ENCODE measurements at places on chromosomes 3 and 15.

DNA sequence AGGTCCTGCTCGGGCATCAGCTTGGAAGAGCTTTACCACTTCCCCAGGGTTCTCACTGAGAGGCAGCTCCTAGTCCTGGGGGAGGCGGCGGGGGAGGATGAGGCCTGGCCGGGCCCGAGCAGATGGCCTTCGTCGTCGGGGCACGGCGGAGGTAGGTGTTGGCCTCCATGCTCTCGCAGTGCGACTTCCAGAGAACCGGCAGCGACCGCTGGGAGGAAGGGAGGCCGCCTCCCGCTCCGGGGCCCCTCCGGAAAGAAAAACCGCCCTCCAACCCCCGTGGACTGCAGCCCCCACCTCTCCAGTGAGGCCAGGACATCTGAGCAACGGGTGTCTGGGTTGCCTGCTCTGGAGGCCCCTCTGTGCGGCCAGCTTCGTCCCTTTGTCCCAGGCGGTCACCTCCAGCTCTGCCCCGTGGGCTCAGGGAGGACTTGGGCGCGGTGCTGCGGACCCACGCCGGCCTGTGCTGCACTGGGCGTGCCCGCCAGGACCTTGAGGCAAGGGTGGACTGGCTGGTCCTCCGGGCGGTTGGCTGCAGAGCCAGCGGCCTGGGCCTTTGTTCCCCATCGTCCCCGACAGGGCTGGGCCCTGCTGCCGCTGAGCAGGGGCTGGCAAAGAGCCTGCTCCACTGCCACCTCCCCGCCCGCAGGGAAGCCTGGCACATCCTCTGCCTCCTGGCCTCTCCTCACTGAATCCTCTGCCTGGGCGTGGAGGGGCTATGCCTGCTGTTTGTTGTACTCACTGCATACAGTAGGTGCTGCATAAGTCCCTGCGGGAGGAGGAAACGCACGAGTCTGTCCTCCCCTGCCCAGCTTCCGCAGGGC, 13.6 kb upstream of the GP9 start:
- DNase-seq: no peak

GRCh38 chr3:155211266-155211665, 82.2 kb downstream of the STRIT1 start:
- DNase-seq: no peak

DNA sequence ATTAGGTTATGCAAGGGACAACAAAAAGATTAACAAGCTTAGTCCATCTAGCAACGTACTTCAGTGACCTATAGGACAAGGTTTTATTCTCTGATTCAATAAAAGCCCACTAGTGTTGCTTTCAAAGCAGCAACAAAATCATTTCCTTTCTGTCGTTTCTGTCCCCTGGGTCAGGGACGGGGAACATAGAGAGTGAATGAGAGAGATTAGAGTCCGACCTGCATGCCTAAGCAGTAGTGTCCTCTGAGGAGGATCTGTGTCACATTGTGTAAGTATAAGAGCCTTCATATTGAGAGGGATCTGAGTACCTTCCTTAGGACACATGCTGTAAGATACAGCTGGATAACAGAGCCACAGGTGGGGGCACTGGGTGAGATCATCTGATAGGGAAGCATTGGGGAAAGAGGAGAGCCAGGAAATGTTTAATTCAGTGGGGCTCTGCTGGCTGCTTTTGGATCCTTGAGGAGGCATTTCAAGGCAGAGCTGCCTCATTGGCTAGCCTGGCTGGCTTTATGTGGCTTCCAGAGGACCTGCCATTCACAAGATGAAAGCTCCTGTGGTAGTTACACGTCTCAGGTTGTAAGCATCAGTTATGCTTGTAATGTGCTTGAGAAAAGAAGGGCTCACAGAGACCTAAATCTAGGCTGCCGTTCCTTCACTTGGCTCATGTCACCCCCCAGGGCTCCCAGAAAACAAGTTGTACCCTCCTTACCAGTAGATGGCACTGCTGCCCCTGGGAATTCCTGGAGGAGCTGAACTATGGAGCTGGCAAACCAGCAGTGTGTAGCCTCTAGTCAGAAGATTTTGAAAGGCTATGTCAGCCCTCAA, 2.7 kb downstream of the TMEM108 start:
- peak; percentile 92 for DNase-seq

GRCh38 chr3:72161881-72162595, 377.1 kb upstream of the PROK2 start:
- DNase-seq: peak; percentile 28

DNA sequence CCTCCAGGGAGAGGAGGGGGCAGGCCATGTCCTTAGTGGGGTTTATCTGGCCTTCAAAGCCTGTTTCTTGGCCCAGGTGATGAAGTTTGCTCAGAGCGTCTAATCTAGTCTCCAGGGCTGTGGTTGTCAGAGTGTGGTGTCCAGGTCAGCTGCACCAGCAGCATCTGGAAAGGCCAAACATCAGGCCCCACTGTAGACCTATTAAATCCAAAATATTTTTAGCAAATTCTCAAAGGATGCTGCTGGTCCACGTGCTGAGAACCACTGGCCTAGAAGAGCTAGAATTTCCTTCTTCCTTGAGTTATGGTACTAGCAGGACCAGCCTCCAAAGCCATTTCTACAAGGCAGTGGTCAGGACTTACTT, 28.9 kb downstream of the SLC28A1 start:
- DNase-seq: no peak

DNA sequence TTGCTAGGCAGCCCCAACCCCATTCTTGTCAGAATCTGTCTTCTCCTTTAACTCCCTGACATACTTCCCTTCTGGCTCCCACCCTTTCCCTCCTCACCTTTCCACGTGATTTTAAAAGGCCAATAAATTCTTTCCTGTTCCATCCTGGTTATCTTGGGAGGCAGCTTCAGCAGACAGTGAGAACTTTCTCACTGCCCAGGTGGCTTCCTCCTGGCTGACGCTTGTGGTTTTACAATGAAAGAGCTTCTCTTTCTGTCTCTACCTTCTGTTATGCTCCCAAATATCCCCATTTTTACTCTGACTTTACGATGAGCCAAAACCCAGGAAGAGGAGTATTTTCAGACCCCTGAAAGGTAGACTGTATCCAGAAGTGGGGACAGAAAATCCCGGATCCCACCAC, 42.1 kb downstream of the GASK1A start:
- no peak for DNase-seq

GRCh38 chr15:69706353-69707097, 253.9 kb downstream of the RPLP1 start:
- DNase-seq: no peak

DNA sequence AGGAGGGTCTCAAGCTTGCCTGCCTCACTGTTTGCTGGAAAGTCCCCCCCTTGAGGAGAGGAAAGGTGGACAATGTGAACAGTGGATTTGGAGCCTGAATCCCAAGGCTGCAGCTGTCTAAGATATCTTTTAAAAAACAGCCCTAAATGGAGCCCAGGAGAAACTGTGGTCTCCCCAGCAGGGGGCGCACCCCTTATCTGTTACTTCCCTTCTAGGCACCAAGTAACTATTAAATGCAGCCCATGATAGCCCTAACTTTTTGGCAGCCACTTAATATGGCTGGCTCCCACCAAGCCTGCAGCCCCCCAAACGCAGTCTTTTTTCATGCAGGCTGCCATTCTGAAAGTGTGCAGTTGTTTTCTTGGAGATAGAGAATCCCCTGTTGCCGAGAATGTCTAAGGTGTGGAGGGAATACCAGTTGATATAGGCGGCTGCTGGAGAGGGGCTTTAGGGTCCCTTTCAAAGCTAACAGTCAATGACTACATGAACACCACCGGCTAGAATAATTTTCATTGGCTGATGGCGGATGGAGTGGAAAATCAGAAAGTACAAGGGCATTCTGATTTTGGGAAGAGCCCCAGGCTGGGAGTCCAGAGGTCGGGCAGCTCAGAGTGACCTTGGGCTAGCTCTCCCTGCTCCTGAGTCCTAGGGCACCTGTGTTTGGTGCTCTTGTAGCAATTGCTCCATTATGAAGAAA, 1.3 kb downstream of the RHCG start:
- no peak for DNase-seq

DNA sequence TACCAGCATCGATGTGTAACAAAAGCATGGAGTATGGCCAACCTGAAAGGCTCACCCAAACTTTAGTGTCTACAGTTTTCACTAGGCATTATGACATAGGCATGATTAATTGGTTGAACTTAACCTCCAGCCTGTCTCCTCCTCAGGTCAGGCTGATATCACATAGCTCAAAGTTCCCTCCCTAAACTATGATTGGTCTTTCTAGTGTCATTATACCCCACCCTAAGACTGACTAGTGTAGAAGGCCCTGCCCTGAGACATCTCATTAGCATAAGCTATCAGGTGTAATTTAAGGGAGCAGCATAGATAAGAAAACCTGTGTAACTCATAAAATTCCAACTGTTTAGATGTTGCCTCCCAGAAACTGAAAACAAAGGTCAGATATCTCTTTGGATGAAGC, 195.2 kb downstream of the ALCAM start:
- DNase-seq: no peak

- peak; percentile 49 for DNase-seq
Measured at GRCh38 chr15:95843241-95843910, 487.1 kb upstream of the NR2F2 start.

DNA sequence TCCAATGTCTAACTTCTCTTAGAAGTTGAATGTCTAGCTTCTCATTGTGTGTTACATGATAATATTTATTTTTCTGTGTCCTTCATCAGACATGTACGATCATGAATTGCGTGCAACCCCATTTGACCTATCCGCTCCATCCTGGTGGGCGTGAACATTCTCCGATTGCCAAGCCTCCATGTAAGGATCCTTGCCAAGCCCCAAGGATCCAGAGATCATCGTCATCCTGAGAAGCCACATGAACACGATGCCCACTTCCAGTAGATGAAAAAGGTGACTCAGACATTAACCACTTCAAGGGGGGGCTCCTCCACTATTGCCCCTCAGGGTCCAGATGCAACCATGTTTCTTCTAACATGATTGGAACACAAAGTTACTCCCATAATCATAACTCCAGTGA, 25.5 kb upstream of the KNG1 start:
- no peak for DNase-seq

- no peak for DNase-seq
Measured at GRCh38 chr3:126348308-126348920, 8.8 kb downstream of the KLF15 start.

Measured in astrocyte of the hippocampus (primary cell).